T-cell (primary cell): ENCODE measurements at places on chromosomes 7 and 10.
A peak's percentile ranks its signal among the peaks of the same experiment; 100 is the strongest.

GRCh38 chr10:50982989-50983388, 91.3 kb upstream of the PRKG1 start:
- no peak for DNase-seq

DNA sequence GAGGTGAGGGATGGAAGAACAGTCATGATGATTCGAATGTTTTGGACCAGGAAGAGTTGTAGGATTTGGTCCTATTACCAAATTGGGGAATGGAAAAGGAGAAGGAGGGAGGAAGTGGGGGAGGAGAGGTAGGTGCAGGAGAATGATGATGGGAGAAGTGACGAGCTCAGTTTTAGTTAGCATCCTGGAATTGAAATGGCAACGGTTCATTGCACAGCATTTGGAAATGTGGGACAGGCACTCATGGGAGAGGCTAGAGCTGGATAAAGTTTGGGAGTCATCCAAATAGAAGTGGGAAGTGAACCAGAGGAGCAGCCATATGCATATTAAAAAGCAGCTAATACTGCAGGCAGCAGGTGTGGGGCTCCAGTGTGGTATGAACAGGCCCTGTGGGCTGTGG, 253.6 kb downstream of the SORCS3 start:
- DNase-seq = no peak

DNA sequence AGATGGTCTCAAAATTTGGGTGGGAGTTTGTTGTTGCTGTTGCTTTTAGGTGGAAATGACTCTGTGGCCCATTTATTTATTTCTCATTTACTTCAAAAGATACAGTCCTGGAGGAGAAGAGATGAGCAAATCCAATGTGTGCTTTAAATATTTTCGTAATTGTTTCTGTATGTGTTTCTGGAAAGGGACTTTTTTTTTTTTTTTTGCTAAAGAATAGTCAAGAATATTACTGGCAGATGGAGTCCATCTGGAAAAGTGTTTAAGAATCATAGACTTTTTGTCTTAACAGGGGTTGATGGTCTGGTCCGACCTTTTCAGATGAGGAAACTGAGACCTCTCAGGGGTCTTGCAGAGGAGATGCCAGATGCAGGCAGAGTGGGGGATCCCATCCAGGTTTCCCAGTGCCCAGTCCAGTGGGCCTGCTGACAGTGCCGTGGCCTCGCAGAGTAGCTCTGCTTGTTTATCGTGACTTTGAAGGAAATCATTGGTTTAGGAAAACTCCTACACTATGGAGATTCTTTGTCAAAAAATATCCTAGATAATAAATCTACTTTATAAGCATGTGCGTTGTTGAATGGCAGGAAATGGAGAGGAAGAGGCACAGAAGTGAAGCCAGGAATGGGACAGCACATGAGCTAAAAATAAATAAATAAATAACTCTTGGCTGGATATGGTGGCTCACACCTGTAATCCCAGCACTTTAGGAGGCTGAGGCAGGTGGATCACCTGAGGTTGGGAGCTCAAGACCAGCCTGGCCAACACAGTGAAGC, 164.3 kb upstream of the SVIL start:
- DNase-seq = no peak

- DNase-seq = no peak
Measured at GRCh38 chr7:135965602-135966001, 11.6 kb downstream of the MTPN start.

DNA sequence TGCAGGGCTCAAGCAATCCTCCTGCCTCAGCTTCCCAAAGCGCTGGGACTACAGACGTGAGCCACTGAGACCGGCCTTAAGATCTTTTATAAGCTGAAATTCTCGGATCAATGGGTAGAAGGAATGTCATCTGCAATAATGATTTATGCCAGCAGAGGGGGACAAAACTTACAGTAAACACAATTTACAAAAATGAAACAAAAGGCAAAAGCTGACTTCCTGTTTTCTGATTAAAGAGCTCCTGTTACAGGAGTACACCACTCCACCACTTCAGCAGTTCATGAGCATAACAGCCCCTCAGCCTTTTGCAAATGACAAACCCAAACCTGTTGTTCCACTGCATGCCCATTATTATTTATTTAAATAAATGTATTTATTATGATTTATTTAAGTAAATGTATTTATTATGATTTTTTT, 88.5 kb upstream of the ATP6V0A4 start:
- DNase-seq = peak; percentile 31

- DNase-seq = no peak
Measured at GRCh38 chr7:83148776-83149175, 13.9 kb downstream of the PCLO start.

GRCh38 chr7:44652535-44652934, 46.1 kb downstream of the OGDH start:
- DNase-seq = no peak

DNA sequence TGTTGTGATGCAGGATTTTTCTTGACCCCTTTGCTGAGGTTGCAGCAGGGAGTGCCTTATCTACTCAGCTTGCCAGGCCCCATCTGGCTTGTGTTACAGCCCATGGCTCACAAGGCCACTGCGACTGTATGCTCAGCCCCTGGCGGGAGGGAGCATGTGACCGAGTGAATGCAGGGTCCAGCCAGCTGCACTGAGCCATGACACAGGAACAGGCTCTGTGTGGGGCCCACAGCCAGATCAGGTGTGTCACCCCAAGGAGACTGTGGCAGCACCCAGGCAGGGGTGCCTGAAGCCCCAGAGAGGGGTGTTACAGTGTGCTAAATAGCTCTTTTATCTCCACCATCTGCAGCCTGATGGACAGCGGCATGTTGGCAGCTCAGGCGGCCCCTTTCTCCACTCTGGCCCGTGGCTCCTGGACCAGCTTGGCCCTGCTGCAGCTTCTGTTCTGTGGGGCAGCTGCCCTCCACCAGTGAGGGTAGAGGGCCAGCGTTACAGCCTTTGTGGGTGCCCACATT, 2.6 kb upstream of the PCBD1 start:
- DNase-seq = no peak

DNA sequence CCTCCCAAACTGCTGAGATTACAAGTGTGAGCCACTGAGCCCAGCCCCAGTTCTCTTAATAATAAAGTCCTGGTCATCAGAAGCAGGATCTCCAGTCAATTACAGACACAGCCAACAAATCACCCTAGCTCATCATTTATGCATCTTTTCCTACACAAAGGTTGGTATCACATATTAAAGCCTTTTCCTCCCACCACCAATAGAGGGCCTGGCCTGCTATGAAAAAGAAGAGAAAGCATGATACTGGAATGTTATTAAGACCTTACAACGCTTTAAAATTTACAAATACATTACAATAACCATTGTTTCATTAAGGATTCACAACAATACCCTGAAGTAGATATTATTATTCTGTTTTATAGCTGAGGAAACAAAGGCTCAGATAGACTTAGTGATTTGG, 25.9 kb downstream of the VAX1 start:
- no peak for DNase-seq

- DNase-seq = no peak
Measured at GRCh38 chr10:131732631-131733127, 168.1 kb upstream of the PPP2R2D start.

- no peak for DNase-seq
Measured at GRCh38 chr7:154178895-154179294, 126.7 kb downstream of the DPP6 start.

GRCh38 chr7:35038354-35038753, 1.1 kb upstream of the DPY19L1 start:
- no peak for DNase-seq

DNA sequence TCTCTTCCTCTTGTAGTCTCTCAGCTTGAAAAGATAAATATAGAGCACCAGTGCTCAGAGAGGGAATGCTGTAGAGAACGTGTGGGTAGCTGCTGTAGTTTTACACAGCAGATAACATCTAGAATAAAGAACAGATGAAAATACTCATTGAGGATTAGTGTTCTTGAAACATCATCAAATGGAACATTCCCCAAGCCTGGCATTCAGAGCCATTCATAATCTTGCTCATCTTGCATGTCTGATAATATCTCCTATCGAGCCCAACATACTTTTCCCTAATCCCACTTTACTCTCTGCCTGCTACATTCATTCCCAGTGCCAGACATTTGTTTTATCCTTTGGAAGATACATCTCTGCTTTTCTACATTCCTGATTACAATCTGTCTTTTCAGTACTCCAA, 35.2 kb downstream of the MCU start:
- DNase-seq = no peak

DNA sequence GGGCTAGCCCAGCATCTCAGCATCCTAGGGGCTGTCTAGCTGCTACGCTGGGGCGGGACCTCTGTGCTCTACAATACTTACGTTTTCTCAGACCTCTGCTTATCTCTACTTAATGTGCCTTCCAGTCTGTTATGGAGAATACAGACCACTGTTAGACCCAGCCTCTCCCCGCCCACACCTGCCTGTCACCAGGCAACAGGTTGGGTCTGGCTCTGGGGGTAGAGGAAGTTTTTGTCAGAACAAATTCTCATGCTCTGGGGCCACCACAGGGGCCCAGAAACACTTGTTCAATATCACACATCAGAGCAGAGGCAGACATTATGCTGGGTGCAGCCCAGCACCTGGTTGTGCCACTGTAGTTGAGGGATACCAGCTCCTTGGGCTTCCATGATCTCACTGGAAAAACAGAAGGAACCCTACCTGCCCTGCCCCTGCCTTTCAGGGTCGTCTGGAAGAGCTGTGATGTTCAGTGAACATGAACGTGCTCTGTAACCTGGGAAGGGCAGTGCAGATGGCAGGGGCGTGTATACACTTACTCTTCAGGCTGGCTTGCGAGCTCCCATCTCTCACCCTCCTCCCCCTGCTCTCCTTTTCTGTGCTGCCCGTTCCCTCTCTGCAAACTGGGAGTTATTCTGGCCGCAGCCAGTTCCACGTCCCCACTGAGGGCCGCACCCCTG, 135.2 kb upstream of the PODXL start:
- no peak for DNase-seq

DNA sequence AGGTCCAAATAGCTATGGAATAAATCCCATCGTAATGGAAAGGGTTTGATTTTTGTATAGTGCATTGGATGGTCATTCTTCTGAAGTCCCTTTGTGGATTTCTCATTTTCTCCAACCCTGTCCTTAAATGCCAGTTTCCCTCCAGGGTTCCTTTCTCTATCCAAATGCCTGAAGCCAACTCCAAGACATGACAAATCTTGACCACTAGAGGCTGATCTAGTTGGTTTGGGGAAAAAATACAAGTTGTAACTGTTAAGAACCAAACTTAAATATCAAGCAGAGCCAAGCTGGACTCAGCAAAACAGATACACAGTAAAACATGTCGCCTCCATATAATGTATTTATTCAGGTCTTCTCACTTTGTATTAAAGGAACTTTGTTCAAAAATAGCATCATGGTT, 28.7 kb downstream of the FRMD4A start:
- no peak for DNase-seq

GRCh38 chr10:96118604-96119450, 11.3 kb upstream of the ZNF518A start:
- DNase-seq = no peak

GRCh38 chr10:132296666-132297443, 10.9 kb downstream of the STK32C start:
- no peak for DNase-seq

DNA sequence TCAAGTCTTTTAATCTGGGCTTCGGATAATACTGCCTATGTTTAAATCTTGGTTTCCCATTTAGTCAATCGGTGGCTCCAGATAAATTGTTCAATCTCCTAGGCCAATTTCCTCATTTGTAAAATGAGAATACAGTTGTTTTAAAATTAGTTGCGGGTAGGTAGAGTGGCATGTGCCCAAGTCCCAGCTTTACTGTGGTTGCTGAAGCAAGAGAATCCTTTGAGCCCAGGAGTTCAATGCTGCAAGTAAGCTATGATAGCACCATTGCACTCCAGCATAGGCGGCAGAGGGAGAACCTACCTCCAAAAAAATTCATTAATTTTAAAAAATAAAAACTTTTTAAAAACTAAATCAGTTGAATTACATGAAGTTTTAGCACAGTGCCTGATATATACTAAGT, 7.3 kb downstream of the RNF216 start:
- DNase-seq = no peak

DNA sequence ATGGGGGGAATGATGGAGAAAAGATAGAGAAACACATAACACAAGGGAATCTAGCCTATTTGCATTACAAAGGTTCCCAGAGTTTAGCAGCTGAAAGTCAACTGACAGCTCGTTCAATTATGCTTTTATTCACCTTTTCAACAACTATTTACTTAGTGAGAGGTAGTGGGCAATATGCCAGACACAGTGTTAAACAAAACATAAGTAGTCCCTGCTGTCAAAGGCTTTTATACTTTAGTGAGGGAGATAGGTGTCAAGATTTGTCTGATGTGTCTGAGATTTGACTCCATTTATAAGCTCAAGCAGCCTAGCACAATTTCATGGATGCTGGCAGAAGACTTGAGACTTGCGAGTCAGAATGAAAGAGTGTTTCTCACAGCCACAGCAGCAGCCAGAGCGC, 549.0 kb upstream of the VSTM2A start:
- no peak for DNase-seq

DNA sequence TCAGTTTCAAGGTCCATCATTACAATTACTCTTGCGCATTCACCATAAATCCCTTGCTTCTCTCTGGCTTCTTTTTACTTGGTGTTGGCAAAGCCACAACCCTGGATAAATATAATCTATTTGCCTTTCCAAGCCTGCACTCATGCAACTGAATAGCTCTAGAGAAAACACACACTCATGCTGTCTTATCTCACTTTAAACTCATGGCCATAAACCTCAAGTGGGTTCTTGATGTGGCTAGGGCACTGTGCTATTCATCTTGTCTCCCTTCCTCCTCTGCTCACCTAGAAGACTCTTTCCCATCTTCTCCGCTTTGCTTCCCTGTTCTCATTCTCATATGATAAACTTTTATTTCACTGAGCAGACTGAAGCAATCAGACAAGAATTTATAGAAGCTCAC, 165.4 kb upstream of the MTPN start:
- no peak for DNase-seq

- no peak for DNase-seq
Measured at GRCh38 chr10:34339816-34340553, 475.1 kb downstream of the PARD3 start.

GRCh38 chr7:134602881-134603451, 43.7 kb upstream of the BPGM start:
- no peak for DNase-seq
